ENCODE measurements at places on chromosomes 13 and 19. TPM values are rescaled to one million over a fixed set of nuclear protein-coding genes. Genes with fewer than 3 reads are reported as not detected.

- DNase-seq = no peak
Measured at GRCh38 chr13:113792236-113792770, 33.3 kb downstream of the TMEM255B start.

Gene ZNF471
- 16.2 TPM for polyA plus RNA-seq

GRCh38 chr13:29746148-29746677, 104.2 kb downstream of the UBL3 start:
- no peak for DNase-seq

- DNase-seq = no peak
Measured at GRCh38 chr13:74682746-74683145, 548.5 kb upstream of the KLF12 start.

- no peak for DNase-seq
Measured at GRCh38 chr13:86673931-86674431, 874.8 kb upstream of the SLITRK6 start.

Gene STOML3
- polyA plus RNA-seq = 1.4 TPM

Gene TRPC4
- 0.14 TPM for polyA plus RNA-seq

DNA sequence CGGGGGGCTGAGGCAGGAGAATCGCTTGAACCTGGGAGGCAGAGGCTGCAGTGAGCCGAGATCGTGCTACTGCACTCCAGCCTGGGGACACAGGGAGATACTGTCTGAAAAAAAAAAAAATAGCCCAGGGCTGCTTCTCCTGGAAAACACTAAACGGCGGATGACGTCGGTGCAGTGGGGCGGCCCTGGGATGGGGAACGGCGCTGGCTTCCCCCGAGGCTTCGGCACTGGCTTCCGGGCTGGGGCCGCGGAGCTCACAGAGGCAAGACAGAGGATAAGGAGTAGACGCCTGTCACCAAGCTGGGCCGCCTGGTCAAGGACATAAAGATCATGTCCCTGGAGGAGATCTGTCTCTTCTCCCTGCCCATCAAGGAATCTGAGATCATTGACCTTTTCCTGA, 5.0 kb downstream of the PRSS57 start:
- no peak for DNase-seq

Gene CASP14
- polyA plus RNA-seq = not detected

GRCh38 chr19:32131005-32131404, 214.4 kb upstream of the ZNF507 start:
- no peak for DNase-seq

Gene ONECUT3
- polyA plus RNA-seq = 0.05 TPM

DNA sequence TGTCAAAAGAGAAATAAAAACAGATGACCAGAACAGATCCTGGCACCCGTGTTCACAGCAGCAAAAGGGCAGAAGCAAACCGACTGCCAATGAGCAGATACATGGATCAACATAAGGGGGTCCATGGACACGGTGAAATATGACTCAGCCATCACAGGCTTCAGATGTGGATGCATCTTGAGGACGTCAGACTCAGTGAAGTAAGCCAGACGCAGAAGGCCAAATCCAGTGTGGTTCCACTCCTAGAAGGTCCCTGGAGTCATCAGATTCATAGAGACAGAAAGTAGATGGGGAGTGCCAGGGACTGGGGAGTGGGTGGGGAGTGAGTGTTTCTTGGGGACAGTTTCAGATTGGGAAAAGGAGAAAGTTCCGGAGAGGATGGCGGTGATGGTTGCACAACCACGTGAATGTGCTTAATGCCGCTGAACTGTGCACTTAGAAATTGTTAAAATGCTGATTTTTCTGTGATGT, 28.8 kb upstream of the SEMA6B start:
- no peak for DNase-seq

- no peak for DNase-seq
Measured at GRCh38 chr13:79999601-80000000, 341.3 kb downstream of the SPRY2 start.

DNA sequence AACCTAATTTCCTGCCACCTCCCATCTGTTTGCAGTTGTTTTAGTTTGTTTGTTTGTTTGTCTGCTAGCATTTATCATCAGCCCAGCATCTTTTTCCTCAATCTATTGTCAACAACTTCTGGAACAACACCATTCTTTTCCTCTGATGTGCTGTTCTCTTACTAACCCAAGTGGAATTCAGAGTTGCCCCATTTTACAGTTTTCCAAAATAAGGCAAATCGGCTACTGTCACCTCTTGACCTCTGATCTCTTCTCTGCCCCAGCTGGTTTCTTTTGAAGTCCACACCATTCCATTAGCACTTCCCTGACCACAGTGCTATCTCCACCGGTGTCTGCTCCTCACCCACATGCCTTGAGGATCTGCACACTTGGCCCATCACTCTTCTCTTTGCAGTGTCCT, 102.4 kb downstream of the EFNB2 start:
- no peak for DNase-seq

- no peak for DNase-seq
Measured at GRCh38 chr19:49856574-49857021, 5.6 kb downstream of the PTOV1 start.

DNA sequence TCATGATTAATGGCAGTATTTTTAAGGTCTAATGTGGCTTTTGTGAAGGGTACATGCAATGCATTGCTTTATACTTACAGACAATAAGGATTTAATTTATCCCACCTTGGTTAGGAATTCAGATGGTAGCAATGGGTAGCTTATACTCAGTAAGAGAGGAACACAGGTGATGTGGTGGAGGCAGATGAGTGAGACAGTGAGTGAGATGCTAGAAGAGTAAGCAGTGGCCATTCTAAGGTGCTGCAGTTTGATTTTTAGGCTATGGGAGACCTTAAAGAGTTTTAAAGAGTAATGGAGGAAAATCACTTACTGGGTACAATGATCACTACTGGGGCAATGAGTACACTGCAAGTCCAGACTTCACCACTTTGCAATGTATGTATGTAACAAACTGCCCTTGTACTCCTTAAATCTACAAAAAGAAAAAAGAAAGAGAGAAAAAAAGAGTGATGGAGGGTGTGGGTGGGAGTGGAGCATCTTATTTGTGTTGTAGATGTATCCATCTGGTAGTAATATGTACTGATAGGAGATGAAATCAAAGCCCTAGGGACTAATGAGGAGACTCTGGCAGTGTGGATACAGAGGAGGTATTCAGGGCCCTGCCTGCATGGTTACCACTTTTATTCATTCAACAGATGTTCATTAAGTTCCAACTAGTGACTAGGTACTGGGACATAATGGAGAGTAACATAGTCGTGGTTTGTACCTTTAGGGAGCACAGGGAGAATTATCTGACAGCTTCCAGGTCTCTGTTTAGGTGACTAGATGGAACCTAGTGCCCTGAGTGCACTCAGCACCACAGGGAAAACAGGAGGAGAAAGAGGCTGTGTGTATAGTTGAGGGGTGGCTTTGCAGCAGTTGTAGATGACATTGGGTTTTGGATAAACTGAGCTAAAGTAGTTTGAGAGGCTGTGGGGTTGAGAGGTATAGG, 99.0 kb downstream of the GPC6 start:
- DNase-seq = no peak

- DNase-seq = no peak
Measured at GRCh38 chr13:25379011-25379410, 7.2 kb downstream of the ATP8A2 start.

DNA sequence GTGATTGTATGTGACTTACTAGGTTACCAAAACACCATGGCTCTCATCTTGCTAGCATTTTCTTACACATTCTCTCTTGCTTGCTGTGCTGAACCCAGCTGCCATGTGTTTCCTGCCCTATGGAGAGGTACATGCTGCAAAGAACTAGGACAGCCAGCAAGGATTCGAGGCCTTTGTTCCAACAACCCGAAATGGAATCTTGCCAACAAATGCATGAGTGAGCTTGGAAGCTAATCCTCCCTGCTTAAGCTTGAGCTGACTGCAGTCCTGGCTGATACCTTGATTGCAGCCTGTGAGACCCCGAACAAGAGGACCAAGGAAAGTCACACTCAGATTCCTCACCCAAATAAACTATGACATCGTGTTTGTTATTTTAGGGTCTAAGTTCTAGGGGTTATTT, 651.2 kb downstream of the SLITRK6 start:
- no peak for DNase-seq

Gene CPB2
- 0.13 TPM for polyA plus RNA-seq

- DNase-seq = no peak
Measured at GRCh38 chr19:19900139-19900728, 512 bp upstream of the ZNF93 start.

- no peak for DNase-seq
Measured at GRCh38 chr19:23557381-23557780, 129.6 kb downstream of the ZNF675 start.

- no peak for DNase-seq
Measured at GRCh38 chr19:11367528-11367927, 6.9 kb upstream of the SWSAP1 start.

- no peak for DNase-seq
Measured at GRCh38 chr13:94268661-94269060, 210.8 kb downstream of the DCT start.

DNA sequence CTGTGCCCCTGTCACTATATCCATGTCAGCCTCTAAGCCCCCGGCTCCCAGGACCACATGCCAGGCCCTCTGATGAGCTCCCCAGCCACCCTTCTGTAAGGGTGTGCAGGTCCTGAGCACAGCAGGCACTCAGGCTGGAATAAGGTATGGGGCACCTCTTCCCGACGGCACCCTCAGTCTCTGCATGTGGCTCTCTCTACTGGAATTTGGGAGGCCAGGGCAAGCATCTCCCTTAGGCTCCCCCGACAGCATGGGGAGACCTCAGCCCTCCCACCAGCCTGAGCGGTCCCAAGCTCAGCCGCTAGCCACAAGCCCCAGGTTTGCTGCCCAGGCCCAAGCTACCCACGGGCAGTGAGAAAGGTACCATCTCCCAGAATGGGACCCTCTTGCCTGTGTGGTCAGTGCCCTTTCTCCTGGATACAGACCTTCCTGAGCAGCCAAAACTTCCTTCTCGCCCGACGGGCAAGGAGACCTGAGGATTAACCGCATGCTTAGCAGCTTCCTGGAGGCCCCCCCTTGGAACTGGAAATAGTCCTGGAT, 22.5 kb upstream of the C19orf12 start:
- DNase-seq = no peak

Gene RGL3
- 39.4 TPM for polyA plus RNA-seq
